ENCODE measurements at places on chromosomes 3 and 15.

GRCh38 chr3:139251529-139251928 lies 92.3 kb upstream of the MRPS22 start:
- DNase-seq: peak; percentile 36

GRCh38 chr3:39275052-39275451 lies 4.8 kb downstream of the CX3CR1 start:
- no peak for DNase-seq

DNA sequence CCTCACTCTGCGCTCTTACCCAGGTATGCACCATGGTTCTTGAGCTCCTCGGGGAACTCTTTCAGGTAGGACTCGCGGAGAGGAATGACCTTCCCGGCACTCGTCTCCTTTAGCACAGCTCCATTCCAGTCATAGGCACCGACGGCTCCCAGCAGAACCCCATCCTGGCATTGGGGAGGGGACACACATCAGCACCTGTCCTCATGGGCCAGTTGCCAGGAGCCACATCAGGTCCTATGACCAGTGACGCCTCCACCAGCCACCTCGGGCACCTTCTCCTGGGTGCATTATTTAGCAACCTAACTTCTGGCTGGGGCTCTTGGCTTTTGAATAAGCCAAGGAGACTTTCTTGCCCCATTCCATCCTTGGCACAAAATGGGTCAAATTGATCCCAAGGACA lies 61.9 kb downstream of the FEM1B start:
- no peak for DNase-seq

DNA sequence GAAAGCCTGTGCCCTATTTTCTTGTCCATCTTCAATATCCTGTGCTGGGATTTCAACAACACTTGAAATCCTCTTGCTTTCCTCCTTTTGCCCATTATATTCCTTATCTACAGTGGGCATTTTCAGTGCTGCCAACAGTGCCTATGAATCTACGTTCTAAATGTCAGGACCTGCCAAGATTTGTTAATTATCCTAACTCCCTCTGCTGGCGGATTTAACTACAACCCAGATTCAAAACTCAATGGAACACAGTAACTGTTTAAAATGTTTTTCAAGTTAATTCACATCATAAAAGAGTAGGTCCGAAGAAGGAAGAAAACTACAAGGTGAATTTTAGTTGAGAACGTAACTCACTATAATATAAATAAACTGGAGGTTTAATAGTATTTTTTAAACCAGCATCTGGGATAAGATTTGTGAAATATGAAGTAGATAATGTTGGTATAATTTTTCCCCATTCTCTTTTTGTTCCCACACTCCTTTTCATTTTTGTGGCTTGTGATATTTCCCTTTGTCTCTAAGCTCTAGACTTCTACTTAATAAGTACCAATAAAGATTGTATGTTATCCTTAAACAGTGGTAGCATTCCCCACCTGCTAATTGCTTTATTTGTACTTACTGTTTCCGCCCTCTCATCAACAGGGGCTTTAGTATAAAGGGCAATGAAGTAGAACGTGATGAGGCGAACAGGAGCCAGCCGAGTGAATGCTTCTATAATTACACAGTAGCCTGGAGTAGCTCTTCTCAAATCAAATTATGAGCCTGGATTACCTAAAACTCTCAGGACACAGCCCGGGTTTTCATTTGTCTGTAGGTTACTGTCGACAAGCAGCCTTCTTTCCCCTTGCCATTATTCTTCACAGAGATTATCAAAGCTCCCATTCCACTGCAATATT lies 302.5 kb upstream of the ATP11B start:
- no peak for DNase-seq

GRCh38 chr3:123013876-123014275 lies 13.7 kb downstream of the SEMA5B start:
- DNase-seq: no peak

GRCh38 chr15:73119478-73119877 lies 67.2 kb downstream of the NEO1 start:
- no peak for DNase-seq

DNA sequence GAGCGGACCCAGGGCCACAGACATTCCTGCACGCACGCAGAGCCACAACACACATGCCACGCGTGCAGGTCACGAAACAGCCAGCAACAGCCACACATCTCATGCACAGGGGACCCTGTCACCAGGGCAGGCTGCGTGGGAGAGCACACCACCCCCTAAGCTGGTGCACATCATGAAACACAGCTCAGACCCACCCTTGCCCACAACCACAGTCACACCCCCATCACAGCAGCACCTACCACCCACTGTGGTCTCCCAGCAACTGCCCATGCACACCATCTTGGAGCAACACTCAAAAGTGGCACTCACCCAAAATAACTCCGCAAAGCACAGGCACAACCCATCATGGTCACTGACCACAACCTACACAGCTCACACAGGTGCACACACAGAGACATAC lies 75.7 kb downstream of the OCA2 start:
- no peak for DNase-seq

GRCh38 chr3:84547971-84548970 lies 410.5 kb upstream of the CADM2 start:
- DNase-seq: no peak

- DNase-seq: no peak
Observed at GRCh38 chr3:179671747-179672242, 19.0 kb downstream of the USP13 start.

- no peak for DNase-seq
Observed at GRCh38 chr15:85766001-85766831, 28.5 kb downstream of the KLHL25 start.

- no peak for DNase-seq
Observed at GRCh38 chr15:43118286-43118685, 12.4 kb upstream of the UBR1 start.

- no peak for DNase-seq
Observed at GRCh38 chr3:177778633-177779032, 581.4 kb upstream of the TBL1XR1 start.
